ENCODE measurements at places on chromosomes 7 and 10. TPM values are rescaled to one million over a fixed set of nuclear protein-coding genes. Genes with fewer than 3 reads are reported as not detected.

GRCh38 chr10:23375366-23375765 is 30.8 kb upstream of the C10orf67 start:
- DNase-seq, result no peak

DNA sequence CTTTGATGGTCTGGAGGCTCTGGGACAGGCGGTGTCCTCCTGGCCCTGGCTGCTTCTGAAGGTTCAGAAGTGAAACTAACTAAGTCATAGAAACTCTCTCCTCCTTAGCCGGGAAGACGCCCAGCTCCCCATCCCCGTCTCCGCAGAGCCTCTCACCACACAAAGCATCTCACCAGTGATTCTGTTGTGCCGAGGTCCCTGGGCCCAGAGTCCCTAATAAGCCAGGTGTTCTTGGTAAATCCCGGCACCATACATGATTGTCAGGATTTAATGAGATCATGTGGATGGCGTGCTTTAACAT is 9.4 kb downstream of the HKDC1 start:
- no peak for DNase-seq

GRCh38 chr10:101752241-101752640 is 23.7 kb downstream of the FGF8 start:
- no peak for DNase-seq

The GATA3 gene
- 1.4 TPM for total RNA-seq

DNA sequence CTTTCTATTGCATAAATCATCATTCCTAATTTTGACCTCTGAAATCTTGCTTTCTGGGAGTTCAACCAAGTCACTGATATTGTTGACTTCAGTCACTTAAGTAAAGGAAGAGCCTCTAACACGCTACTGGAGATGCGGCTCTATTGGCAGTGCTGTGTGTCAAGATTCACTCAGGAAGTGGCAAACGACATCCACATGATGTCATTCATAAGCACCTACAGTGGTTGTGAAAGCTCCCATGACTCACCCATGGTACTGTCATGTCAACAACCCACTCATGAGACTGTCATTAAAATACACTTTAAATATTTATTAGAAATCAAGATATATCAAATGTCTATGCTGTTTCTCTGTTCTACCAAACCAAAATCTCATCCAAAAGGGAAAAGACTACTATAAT is 52.5 kb upstream of the LHFPL3 start:
- no peak for DNase-seq

GRCh38 chr7:100122067-100122466 is 2.6 kb downstream of the CNPY4 start:
- DNase-seq, result no peak

- no peak for DNase-seq
These were observed 847 bp downstream of the BTAF1 start for GRCh38 chr10:91924212-91925021.

GRCh38 chr7:92178928-92179924 is at the start of gene LRRD1:
Gene LRRD1 (minus strand): TSS chr7:92179142. CDS start chr7:92165202, 13,940 bp downstream.
- DNase-seq, result peak; percentile 82

DNA sequence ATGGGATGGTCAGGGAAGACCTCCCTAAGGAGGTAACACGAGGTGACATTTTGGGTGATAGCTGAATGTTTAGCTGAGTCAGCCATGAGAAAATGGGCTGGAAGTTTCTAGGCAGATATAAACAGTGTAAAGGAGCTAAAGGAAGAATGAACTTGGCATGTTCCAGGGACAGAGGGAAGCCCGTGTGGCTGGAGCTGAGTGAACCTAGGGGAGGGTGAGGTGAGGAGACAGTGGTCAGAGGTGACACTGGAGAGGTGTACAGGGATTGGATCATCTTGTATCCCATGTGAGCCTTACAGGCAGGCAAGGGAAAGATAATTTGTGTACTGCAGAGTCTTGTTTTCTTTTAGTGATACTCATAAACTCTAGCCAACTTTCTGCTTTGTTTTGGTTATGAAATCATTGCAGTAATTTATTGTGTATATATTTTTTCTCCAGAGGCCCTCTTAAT is 1.8 kb downstream of the STARD3NL start:
- no peak for DNase-seq

The GLI3 gene
- 1.5 TPM for total RNA-seq

GRCh38 chr10:71550628-71551027 is 153.9 kb downstream of the CDH23 start:
- no peak for DNase-seq

The GDF10 gene
- total RNA-seq, result 0.63 TPM

GRCh38 chr7:94481279-94481678 is 28.3 kb upstream of the CASD1 start:
- no peak for DNase-seq

DNA sequence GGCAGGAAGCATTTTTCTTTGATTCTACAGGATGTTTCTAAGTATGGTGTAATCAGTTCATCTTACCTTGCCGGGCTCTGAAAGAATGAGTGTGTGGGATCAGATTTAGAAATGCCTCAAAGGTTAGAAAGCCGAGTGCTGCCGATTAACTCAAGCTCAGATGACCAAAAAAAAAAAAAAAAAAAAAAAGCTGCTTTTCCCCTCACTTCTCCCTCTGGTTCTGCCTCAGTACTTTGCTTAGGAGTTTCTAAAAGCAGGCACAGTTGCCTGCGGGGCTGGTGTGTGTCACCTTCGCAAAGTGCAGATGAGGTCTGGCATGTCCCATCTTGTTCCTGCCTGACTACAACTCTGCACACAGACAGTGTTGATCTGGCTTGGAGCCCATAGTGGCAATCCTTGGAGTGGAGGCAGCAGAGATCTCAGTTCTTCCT is 47.0 kb downstream of the KIAA1217 start:
- no peak for DNase-seq

DNA sequence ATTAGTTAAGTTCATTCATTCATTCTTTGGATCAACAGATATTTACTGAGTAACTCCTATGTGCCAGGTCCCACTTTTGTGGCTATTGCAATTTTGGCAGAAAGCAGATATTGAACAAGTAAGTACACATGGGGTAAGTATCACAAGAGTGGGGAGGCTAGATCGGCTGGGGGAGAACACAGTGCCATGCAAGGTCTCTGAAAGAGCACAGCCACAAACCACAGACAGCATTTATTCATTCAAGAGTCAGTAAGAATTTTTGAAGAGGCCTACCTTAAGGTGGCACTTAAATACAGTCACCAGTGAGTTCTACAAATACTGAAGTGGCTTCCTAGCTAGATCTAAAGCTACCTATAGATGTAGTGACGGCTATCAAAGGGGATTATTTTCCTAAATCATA is 304.2 kb downstream of the RNLS start:
- no peak for DNase-seq

GRCh38 chr7:17560516-17560915 is 262.1 kb downstream of the AHR start:
- no peak for DNase-seq

The HMX2 gene
- not detected for total RNA-seq

- no peak for DNase-seq
These were observed 18.7 kb downstream of the C10orf105 start for GRCh38 chr10:71700731-71701368.

The EFCAB10 gene
- not detected for total RNA-seq

The PVRIG gene
- total RNA-seq, result 0.43 TPM

- no peak for DNase-seq
These were observed 87.6 kb downstream of the VSTM2A start for GRCh38 chr7:54629771-54630170.

DNA sequence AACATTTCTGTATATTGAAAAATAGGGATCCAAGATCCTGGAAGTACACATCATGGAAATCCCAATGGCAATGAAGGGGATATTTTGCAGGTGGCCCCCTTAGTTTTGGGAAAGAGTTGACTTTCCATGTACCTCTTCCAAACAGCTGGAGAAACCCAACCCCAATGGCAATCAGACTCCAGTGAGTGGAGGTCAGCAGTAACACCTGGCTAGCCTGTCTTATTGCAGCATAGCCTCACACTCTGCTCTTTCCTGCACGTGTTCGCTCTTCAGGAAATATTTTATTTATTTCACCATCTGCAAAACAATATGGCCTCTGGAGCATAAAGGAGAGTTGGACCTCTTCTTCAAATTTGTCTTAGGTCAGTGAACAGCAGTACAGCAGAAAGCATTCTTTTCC is 340.0 kb upstream of the NRP1 start:
- no peak for DNase-seq

The CPA5 gene
- not detected for total RNA-seq

DNA sequence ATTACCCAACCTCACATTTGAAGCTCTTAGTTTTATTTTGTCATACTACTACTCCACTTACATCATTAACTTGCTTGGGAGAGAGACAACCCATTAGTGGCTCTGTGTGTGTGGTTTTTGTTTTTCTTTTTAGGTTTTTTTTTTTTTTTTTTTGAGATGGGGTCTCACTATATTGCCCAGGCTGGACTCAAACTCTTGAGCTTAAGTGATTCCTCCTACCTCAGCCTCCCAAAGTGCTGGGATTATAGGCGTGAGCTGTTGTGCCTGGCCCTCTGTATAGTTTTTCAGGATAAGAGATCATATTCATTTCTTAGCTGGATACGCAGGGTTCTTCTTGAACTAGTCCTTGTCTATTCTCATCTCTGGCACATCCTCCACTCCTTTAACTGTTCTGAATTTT is 41.1 kb downstream of the KMT2E start:
- DNase-seq, result no peak

DNA sequence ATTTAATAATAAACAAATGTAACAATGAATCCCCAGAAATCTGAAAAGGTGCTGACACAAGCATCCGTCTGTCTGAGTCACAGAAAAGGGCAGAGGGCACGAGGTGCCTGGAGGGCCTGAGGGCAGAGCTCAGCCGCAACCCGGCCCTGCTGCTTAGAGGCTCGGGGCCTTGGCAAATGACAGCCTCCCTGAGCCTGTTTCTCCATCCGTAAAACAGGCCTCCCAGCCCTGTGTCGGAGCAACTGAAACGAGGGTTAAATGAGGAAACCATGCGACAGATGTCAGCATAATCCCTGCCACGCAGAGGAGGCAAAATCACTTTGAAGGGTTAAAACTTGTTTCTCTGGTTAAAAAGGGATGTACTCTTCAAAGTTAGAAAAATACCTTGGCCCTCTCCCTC is 24.9 kb downstream of the NUDT1 start:
- no peak for DNase-seq

- DNase-seq, result no peak
These were observed 7.0 kb downstream of the DNTT start for GRCh38 chr10:96311180-96311715.

DNA sequence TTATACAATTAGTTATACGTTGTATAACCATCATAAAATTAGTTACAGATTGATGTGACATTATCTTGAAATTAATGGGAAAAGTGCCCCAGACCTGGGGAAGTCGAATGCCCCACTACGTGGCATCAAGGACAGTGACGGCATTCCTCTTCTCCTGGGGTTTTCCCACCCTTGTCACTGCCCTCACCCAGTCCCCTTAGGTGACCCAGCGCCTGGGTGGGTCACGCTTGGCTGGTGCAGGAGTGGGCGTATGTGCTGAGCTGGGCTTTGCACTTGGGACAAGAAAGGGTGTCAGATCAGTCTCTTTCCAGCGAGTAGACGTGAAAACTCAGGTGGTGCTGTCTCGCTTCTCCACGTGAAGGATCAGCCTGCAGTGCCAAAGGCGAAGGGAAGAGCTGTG is 7.6 kb downstream of the FOXK1 start:
- DNase-seq, result no peak

The ABCB4 gene
- total RNA-seq, result 4.2 TPM

- no peak for DNase-seq
These were observed 82.1 kb upstream of the HPS1 start for GRCh38 chr10:98528805-98529183.

The VWC2 gene
- total RNA-seq, result 1.7 TPM

- no peak for DNase-seq
These were observed 45.7 kb downstream of the BEND7 start for GRCh38 chr10:13483073-13483472.

GRCh38 chr10:20630092-20630643 is 266.9 kb downstream of the NEBL start:
- no peak for DNase-seq

DNA sequence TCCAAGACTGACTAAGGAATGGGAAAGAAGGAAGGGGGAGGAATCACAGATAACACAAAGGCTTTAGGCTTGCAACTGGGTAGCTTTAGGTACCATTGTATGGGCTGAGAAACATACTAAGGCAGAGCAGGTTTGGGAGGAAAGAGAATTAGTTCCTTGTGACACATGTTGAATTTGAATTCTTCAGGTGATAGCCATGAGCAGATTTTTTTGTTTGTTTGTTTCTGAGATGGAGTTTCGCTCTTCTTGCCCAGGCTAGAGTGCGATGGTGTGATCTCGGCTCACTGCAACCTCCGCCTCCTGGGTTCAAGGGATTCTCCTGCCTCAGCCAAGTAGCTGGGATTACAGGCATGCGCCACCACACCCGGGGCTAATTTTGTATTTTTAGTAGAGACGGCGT is 4.4 kb upstream of the SND1 start:
- DNase-seq, result no peak

GRCh38 chr7:23044581-23044980 is 30.7 kb upstream of the HYCC1 start:
- no peak for DNase-seq

GRCh38 chr10:74151879-74152722 is 1.1 kb downstream of the ADK start:
- no peak for DNase-seq

DNA sequence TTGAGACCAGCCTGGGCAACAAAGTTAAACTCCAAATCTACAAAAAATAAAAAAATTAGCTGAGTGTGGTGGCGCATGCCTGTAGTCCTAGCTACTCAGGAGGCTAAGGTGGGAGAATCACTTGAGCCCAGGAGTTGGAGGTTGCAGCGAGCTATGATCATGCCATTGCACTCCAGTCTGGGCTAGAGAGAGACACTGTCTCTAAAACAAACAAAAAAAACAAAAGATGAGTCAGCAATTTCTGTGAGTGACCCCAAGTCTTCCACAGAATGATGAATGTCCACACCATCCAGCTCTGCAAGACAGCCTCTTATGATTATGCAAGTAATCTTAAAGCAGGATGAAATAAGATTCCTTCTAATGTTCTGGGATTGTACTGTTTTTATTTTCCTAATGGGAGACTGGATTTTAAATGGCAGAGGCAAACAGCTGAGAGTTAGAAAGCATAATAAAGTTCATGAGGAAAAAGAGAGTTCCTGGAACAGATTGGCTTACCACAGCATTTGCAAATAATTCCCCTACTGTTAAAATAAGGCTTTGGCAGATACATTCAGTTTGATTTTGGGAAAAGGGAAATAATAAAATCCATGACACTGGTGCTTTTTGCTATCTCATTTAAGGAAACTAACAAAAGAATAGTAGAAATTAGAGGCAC is 18.9 kb upstream of the PRKAR2B start:
- DNase-seq, result no peak

DNA sequence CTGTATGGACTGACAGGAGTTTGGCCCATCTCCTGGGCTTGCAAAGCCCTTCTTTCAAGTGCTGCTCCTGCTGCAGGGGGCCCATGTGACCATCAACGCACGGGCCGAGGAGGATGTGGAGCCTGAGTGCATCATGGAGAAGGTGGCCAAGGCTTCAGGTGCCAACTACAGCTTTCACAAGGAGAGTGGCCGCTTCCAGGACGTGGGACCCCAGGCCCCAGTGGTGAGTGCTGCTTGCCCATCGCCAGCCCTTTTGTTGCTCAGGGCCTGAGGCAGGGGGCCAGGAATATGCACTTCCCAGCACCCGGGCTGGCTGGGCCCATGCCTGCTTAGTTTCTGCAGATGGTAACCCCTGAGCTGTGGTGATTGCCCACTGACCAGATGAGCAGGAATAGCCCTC is 8.7 kb downstream of the PGAM2 start:
- no peak for DNase-seq

GRCh38 chr10:87619705-87620104 is 40.0 kb upstream of the PAPSS2 start:
- DNase-seq, result no peak

The CRHR2 gene
- 0.47 TPM for total RNA-seq

Measured in right atrium auricular region (tissue), 2 donors.